ENCODE measurements at places on chromosomes 7 and 10.
A peak's percentile ranks its signal among the peaks of the same experiment; 100 is the strongest.

DNA sequence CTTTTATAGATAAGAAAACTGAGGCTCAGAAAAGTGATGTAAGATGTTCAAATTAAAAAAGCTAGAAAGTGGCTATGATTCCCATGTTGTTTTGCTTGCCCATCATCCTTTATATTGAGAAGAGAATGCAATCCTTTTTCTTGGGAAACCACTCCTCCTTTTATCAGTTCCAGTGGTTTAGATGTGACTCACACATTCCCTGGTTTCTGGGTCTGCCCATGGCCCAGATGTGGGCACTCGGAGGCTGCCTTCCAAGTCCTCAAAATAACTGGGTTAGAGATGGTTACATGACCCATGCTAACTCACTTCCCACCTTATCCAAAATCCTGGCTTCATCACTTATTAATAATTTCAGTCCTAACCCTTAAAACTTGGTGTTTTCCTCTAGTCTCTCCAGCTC lies 550.0 kb downstream of the MDFIC start:
- DNase-seq = no peak

DNA sequence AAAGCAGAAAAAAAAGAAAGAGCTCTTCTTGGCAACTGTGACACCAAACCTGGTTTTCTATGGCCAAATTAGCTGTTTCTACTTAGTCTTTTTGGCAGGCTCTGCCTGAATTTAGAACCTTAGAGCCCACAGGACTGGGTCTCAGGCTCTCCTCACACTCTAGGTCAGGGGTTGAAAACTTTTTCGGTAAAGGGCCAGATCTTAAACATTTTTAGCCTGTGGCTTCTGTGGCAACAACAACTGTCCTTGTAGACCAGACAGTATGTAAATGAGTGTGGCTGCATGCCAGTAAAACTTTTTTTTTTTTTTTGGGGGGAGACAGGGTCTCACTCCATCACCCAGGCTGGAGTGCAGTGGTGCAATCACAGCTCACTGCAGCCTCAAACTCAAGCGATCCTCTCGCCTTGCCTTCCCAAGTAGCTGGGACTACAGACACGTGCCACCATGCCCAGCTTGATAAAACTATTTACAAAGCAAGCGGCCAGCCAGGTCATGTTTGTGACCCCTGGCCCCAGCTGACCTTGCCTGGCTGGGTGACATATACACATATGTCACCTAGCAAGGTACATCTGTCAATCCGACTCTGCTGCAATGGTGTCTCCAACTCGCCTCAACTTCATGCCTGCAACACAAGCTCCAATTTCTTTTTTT lies 17.4 kb downstream of the KPNA7 start:
- no peak for DNase-seq

GRCh38 chr7:44914992-44915607 lies 29.8 kb upstream of the PURB start:
- no peak for DNase-seq

- DNase-seq = no peak
Measured at GRCh38 chr10:29450405-29450804, 161.5 kb downstream of the LYZL1 start.

GRCh38 chr7:33446551-33446950 lies 317.2 kb downstream of the BBS9 start:
- DNase-seq = no peak

DNA sequence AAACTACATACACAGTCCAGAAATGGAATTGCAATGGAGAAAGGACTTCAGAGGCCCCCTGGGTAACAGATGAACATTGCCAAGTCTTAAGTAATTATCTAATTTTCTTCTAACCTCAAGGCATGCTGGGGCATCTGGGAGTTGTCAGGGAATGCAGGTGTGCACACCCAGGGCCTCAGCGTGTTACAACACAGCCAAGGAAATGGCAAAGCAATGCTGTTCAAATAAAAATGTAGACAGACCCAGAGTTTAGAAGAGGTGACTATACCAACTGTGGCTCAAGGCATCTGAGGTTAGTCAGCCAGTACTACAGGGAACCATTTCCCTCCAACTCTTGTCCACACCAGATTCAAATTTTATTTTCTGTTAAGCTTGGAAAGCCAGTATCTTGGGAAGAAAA lies 73.6 kb downstream of the CCDC3 start:
- no peak for DNase-seq

DNA sequence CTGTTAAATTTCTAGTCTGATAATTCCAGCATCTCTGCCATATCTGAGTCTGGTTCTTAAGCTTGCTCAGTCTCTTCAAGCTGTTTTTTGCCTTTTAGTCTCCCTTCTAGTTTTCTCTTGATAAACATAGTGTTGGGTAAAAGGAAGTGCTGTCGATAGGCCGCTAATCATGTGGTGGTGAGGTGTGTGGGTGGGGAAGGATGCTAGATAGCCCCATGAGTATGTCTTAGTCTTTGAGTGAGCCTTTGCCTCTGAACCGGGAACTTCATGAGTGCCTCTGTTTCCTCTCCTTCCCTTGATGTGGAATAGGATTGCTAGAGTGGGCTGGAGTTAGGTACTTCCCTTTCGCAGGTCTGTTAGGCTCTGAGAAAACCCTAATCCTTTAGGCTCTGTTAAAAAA lies 441.8 kb downstream of the INHBA start:
- DNase-seq = no peak

DNA sequence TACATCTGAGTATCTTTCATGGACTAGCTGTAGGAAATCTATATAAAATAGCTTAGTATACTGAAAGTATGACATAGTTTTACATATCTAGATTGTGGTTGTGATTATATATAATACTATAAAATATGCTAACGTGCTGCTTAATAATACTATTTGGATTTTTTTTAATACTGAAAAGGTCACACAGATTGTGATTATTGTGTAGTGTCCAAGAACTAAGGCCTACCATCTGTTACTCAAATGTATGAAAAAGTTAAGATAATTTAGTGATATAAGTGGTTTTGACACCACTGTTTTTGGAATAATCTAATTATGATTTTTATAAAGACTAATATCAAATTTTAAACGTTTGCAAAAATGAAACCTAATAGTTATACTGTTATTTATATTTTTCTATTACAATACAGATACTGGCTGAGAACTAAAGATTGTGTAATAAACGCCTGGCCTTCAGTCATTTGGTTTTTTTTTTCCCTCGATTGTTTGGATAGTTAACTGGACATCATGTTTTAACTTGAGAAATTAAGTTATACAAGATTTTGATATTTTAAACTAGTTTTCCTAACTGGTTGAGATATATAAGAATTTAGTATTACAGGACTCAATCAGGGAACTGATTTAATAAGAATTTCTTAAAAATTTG lies 12.6 kb downstream of the PTEN start:
- no peak for DNase-seq

DNA sequence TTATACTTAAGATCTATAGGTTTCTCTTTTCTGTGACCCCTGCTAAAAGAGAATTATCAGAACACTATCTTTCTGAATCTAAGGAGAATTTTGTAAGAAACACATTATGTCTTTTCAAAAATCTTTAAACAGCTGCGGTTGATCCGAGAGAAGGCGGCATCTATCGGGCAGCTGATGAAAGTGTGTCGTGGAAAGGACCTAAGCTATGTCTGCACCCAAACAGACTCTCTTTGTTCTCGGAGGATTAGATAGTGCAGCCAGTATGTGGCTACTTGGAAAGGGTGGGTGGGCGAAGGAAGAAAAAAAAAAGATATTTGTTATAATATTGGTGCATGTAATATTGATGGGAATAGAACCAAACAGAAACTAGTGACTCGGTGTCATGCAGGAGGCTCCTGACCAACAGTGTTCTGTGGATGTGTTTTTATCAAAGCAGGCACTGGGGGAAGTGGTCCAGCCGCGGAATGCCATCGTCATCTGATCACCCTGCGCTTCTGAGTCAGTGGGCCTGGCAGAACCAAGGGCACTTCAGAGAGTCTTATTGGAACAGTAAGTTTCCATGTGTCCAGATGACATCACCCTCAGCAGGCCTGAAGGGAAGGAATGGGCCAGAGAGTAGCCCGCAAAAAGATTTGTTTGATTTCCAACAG lies 509.7 kb upstream of the AKR1E2 start:
- no peak for DNase-seq

DNA sequence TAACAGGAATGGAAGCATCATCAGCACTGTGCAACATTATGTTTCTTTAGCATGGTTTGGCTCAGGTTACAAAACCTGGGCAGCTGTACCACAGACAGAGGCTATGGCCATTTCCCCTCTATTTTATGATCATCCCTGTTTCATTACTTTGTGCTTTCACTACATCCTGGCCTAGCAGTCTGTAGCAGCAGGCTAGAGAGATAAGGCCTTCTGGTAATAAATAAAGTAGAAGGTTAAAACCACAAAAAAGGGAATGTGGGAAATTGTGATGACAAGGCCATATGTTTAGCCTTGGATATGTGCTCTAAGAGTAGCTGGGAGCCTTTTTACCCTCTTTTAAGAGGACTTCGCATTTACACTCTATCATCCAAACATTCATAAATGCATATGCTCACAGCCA lies 266.2 kb upstream of the PHF14 start:
- no peak for DNase-seq

DNA sequence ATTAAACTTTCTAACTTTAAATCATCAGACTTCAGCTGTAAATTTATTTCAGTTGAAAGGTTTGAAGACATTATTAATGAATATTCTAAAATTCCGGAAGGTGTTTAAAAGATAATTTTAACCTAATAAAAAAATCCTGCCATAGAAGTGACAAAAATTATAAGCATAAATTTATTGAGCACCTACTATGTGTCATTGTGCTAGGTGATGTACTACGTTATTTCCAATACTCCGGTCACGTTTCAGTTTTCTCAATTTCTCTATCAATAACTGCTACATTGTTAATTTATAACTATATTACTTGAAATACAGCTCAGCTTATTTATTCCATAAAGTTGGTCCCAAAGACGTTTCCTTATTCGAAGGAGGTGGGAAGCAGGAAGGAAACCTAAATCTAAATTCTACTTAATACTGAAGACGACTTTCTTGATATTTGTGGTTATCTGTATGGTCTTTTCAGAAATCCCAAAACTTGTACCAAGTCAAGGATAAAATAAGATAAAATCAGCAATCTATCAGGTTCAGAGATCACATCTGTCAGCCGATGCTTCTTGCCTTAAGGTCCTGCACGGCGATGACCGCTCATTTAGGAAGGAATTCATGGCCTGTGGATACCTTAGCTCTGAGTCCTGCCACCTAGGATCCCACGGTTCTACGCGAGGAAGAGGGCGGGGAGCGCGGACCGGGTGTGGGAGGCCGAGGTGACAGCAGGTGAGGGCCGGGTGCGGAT lies 1.2 kb upstream of the ZEB1 start:
- DNase-seq = peak; percentile 62

DNA sequence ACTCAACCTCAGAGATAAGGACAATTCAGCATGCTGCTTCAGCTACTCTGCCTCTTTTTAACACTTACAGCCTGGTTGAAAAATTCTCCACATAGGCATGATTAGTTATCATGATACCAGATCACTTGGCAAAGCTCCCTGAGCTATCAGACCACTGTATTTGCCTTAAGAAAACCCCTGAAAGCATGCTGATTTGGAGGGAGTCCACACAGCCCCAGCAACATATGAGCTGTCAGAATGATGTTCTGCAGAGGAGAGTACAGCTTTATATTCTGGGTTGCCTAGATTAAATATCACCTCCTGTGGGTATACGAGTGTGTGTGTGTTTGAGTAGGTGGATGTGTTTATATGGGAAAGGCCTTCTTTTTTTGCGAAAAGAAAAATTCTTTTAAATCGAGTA lies 170.2 kb upstream of the CHRM2 start:
- no peak for DNase-seq

- no peak for DNase-seq
Measured at GRCh38 chr10:191703-192518, 56.7 kb downstream of the ZMYND11 start.

- DNase-seq = no peak
Measured at GRCh38 chr7:102453319-102453718, 11.3 kb downstream of the ALKBH4 start.

GRCh38 chr10:29651767-29652166 lies 17.0 kb upstream of the SVIL start:
- DNase-seq = no peak

GRCh38 chr10:43287056-43288007 lies 20.5 kb upstream of the RASGEF1A start:
- DNase-seq = peak; percentile 44

DNA sequence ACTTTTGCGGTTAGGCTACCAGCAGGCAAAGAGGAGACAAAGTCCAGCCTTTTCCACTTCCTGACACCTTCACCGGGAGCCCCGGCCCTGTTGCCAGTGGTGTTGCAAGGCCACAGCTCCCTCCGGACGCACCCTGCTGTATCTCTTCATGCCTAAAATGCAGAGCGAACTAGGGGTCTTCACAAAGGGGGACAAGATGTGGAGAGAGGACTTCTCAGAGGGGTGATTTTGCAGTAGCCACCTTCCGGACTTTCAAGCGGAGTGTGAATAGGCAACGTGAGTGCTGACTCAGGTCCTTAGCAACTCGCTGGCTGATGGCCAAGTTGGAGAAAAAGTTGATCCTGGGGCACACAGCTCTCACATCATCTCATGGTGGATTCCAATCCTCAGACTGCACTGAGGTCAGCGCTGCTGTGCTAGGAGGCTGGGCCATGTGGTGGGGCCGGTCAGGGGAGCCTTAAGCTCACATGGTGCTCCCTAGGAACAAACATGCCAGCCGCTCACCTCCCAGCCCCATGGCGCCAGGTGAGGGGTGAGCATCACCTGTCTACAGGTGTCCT lies 166.3 kb downstream of the LCOR start:
- no peak for DNase-seq

DNA sequence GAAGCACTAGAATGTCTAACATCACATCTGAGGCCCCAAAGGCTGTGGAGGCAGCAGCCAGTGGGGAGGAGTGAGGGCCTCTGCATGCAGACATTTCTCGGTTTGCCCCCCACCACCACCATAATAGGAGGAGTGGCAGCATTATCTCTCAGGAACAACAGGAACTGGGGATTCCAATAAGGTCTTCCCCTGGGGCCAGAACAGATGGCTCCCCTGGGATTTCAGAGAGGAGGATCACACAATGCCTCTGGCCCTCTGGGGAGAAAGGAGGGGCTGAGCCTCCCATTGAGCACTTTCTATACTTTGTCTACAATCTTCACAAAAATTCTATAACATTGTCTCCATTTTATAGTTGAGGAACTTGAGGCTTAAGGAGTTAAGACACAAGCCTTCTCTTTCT lies 61.1 kb downstream of the GRID1 start:
- DNase-seq = no peak

- no peak for DNase-seq
Measured at GRCh38 chr10:84478151-84478550, 149.8 kb downstream of the CCSER2 start.

- DNase-seq = peak; percentile 55
Measured at GRCh38 chr7:26958834-26959233, 94.4 kb upstream of the SKAP2 start.

- no peak for DNase-seq
Measured at GRCh38 chr10:46545861-46546590, 10.4 kb downstream of the GPRIN2 start.

GRCh38 chr10:128863411-128863810 lies 603.6 kb upstream of the MGMT start:
- DNase-seq = no peak

GRCh38 chr7:151894111-151895007 lies 17.4 kb upstream of the PRKAG2 start:
- DNase-seq = no peak

DNA sequence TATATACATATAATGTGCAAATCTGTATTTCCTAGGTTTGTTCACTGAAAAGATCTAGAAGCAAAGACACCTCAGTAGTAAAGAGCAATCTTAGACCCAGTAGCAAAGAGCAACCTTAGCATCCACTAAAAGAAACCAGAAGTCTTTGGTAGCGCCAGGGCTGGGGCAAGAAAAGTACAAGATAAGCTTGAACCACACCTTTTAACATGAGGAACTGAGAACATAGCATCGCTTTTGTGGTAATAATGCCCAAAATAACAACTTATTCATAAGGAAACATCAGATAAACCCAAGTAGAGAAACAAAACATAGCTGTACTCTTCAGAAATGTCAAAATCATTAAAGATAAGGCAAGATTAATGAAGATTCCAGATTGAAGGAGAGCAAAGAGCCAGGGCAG lies 173.4 kb downstream of the IMMP2L start:
- no peak for DNase-seq
